Brain pericyte (primary cell): ENCODE measurements at places on chromosomes 2 and 18.

DNA sequence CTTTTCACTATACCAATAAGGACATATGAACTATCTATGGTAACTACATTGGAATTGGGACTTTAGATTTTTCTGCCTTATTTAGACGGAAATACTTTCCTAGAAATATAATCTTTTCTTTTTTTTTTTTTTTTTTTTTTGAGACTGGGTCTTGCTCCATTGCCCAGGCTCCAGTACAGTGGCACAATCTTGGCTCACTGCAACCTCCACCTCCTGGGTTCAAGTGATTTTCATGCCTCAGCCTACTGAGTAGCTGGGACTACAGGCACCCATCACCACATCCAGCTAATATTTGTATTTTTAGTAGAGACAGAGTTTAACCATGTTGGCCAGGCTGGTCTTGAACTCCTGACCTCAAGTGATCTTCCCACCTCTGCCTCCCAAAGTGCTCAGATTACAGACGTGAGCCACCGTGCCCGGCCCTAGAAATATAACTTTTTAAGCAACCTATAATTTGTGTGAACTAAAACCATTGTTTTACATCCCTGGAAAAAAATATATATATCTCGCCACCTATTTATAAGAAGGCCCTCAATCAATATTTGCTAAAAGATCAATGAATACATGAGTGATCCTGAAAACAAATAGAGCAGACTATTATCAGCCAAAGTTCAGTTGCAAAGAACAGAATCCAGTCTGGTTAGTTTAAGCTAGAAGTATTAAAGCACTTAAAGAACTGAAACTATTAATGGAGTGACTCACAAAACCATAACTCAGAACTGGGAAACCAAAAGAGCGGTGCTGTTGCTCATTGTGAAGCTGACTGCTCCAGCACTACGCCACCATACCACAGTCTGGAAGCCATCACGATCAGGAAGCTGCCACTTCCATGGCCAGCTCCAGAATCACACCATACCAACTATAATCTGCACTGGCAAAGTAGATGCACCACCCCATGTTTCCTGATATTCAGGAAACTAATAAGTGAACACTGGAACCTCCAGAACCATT is 8.4 kb upstream of the HNRNPLL start:
- no peak for DNase-seq

- no peak for DNase-seq
Observed at GRCh38 chr18:12236934-12237832, 17.0 kb upstream of the CIDEA start.

- no peak for DNase-seq
Observed at GRCh38 chr2:11850082-11850481, 103.7 kb downstream of the LPIN1 start.

DNA sequence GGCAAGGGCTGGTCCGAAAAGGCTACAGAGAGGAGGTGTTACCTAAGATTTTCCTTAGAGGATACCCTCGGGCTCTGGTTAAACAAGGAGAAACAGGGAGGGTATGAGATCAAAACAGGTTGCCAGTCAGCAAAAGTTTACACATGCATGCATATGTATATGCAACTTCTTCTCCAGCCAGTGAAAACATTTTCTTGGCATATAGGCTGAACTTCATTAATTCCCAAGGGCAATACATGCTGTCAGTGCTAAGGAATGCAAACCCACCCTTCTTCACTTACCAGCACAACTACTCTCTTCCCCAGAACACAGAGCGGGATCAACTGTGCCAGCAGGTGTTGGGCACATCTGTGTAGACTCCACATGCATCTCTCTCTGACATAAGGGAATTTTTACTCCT is 176.0 kb downstream of the GFPT1 start:
- no peak for DNase-seq

GRCh38 chr2:221364672-221365071 is 207.4 kb downstream of the EPHA4 start:
- DNase-seq: no peak

- no peak for DNase-seq
Observed at GRCh38 chr2:60554646-60555065, 1.2 kb upstream of the BCL11A start.

DNA sequence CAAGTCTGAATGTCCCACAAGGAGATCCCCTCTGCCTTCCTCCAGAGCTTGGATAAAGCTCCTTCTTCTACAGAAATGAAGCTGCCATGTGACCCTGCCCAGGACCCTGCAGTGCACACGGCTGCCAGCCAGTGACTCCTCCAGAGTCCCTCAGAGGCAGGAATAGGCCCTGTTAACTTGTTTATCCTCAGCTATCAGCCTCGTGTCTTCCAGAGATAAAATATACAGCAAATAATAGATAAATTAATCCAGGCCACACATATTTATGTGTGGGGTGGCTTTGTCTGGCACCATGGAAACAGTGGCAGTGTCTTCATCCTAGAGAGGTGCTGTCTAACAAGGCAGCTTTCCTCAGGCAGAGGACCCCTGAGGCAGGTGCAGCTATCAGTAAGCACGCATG is 66.7 kb downstream of the TMEM18 start:
- DNase-seq: no peak

GRCh38 chr2:118006326-118006725 is 7.5 kb downstream of the CCDC93 start:
- DNase-seq: no peak
